ENCODE measurements at places on chromosomes 7 and 10.

GRCh38 chr10:117609095-117609795 lies 66.7 kb downstream of the EMX2 start:
- no peak for DNase-seq

DNA sequence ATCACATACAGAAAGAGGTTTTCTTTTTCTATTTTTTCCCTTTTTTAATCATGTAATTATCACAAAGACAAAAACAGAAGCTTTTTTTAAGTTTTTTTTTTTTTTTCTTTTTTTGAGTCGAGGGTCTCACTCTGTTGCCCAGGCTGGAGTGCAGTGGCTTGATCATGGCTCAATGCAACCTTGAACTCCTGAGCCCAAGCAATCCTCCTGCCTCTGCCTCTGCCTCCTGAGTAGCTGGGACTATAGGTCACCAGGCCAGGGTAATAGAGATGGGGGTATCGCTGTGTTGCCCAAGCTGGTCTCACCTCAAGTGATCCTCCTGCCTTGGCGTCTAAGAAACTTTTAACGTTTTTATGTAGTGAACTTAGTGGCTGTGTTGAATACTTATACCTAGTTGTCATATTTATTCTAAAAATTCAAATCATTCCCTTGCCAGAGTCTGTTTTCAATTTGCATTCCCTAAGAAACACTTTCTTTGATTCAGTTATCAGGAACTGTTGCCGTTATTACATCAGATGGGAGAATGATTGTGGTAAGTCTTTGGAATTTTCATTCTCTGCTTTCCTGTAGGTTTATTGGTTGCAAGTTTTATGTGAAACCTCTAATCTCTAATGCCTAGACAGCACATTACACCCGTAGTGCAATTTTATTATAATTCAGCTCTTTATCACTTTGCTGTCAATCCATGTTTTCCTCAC lies 1.3 kb downstream of the LSM8 start:
- no peak for DNase-seq

DNA sequence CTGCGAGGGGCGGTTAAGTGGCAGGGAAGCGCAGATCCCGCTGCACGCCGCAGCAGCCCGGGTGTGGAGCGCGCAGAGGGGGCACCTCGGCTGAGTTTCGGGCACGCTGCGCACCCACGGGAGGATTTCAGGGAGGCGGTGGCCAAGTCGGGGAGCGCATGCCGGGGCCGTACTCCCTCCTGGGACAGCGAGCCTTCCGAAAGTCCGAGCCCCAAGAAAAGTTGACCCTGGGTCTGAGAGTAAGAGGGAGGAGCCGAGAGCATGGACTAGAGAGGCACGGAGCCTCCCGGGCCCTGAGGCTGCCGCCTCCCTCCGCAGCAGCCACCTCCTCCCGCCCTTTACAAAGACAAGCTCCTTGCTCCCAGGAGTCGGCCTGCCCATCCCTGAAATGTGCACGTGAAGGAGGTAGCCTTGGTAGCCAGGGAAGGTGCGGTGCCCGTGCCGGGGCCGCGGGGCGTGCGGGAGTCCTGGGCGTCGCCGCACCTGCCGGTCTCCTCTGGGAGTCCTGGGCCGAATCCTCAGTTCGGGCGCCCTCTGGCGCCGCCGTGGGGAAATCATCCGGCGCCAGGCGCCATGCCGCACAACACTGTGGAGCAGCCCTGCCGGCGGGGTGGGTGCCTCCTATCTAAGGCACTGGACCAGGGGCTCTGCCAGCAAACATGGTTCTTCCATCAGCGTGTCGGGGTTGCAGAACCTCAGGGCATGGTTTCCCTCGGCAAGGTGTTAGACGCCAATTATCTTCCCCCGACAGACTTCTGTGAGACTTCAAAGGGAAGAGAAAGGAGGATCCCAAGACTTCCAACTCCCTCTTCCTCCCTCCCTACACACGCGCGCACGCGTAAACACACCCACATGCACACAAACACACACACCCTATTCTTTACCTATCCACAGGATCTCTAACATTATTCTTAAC lies 104.0 kb downstream of the TRIL start:
- DNase-seq = peak; percentile 64

- peak; percentile 64 for DNase-seq
Measured at GRCh38 chr10:119502209-119502608, 40.3 kb downstream of the RGS10 start.

DNA sequence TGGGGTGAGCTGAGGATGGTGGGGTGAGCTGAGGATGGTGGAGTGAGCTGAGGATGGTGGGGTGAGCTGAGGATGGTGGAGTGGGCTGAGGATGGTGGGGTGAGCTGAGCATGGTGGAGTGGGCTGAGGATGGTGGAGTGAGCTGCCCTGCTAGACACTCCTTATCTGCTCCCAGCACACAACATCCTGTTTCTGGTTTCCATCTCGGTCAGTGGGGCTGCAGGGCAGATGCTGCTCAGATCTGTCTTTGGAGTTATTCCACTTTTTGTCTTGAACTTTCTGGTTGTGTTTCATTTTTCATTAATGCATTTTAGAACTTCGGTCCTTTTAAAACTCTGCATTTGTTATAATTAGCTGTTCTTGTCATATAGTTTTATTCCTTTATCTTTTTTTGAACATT lies 67.9 kb upstream of the ANTXRL start:
- no peak for DNase-seq

- DNase-seq = peak; percentile 6
Measured at GRCh38 chr7:39465055-39465929, 100.9 kb upstream of the YAE1 start.

DNA sequence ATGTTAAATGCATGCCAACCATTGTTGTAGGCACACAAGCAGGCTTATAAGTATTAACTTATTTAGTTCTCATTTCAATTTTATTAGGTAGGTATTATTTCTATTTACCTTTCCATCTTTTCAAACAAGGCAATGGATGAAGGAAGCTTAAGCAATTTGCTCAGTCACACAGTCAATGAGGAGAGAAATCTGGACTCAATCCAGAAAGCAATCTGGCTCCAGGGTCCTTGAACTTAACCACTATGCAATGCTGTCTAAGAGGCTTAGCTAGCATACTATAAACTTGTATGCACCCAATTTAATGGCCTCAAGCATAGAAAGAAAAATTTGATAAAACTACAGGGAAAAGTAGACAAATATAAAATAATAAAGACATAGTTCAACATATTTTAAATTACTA lies 88.6 kb downstream of the VWDE start:
- no peak for DNase-seq

GRCh38 chr10:79274279-79275104 lies 72.8 kb upstream of the PPIF start:
- DNase-seq = no peak

- no peak for DNase-seq
Measured at GRCh38 chr7:45712872-45713668, 138.9 kb downstream of the ADCY1 start.

DNA sequence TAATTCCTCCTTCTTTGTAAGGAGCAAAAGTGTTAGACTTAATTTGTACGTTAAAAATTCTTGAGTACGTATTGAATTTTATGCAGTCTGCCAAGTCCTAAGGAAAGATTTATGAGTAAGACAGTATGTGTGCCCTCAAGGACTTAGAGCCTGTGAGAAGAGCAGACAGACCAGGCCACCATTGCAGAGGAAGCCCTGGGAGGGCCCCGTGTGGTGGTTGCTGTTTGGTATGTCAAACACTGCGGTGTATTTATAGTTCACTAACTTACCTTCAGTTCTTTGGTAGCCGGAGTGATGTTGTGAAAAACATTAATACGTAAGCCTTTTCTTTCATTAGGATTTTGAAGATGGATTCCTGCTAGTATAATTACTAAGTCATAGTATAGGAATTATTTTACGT lies 82.9 kb downstream of the GALNT11 start:
- DNase-seq = no peak

DNA sequence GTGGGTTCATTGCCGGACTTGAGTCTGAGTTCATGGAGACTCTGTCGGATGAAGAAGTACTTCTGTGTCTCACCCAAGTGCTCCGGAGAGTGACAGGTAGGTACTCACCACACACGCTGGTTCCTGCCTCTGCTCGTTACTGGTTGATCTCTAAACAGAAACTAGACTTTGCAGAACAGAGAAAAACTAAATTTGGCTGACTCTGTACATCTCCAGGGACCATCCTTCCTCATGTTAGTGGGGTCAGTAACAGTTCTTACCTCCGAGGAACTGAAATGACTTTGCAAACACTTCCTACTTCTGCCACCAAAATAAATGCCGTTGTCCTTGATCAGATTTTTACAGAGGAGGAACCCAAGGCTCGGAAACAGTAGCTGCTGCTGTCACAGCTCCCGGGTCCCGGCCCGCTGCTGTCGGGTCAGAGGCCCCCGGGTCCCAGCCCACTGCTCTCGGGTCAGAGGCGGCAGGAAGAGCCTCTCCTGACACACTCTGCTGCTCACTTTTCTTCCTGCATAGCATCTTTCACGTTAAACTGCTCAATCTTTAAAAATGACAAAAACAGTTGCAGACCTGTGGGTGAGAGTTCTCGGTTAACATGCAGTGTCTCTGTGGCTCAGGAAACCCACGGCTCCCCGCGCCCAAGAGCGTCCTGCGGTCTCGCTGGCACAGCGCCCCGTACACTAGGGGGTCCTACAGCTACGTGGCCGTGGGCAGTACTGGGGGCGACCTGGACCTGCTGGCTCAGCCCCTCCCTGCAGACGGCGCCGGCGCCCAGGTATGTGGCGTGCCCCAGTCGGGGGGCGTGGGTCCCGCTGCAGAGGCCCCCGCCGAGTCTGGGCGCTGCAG lies 4.8 kb upstream of the MTG1 start:
- DNase-seq = no peak

DNA sequence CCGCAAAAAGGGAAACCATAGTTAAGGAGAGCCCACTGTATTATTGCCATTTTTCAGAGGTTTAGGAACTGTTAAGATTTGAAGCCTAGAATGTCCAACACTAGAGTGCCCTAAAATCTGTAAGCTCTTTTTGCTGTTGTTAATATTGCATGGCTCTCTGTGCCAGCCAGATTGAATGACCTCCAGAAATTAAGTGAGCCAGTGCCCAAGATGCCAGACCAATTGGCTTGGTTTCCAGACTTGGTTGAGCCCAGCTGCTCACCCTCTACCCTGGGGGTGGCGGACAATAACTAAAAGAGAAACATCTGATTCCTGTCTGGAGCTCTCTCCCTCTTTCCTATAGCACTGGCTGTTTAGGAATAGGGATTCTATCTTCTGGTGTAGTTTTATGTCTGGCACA lies 340.1 kb downstream of the PHF14 start:
- no peak for DNase-seq

GRCh38 chr10:22518167-22518724 lies 172.9 kb downstream of the SPAG6 start:
- DNase-seq = no peak

DNA sequence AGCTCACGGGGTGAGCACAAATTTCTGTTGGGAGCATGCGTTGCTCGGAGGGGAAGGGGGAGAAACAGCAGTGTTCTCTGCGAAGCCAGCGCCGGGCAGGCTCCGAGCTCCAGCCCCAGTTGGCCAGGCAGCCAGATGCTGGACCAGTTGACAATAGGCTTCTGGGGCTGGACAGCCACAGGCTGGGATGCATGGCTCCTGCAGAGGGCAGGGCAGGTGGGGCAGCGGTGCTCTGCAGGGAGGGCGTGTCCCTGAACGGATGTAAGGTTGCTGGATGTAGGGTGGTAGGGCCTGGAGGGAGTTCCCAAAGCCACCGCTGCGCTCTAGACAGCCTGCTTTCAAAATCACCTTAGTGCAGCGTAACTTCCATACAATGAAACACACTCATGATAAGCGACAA lies 574.9 kb downstream of the GLRX3 start:
- DNase-seq = no peak

GRCh38 chr10:92180399-92180798 lies 110.5 kb downstream of the CPEB3 start:
- no peak for DNase-seq

- no peak for DNase-seq
Measured at GRCh38 chr7:77258014-77258413, 58.4 kb upstream of the FGL2 start.

- DNase-seq = no peak
Measured at GRCh38 chr10:28503114-28503513, 29.8 kb upstream of the WAC start.

GRCh38 chr10:63431962-63432797 lies 33.6 kb downstream of the JMJD1C start:
- no peak for DNase-seq

DNA sequence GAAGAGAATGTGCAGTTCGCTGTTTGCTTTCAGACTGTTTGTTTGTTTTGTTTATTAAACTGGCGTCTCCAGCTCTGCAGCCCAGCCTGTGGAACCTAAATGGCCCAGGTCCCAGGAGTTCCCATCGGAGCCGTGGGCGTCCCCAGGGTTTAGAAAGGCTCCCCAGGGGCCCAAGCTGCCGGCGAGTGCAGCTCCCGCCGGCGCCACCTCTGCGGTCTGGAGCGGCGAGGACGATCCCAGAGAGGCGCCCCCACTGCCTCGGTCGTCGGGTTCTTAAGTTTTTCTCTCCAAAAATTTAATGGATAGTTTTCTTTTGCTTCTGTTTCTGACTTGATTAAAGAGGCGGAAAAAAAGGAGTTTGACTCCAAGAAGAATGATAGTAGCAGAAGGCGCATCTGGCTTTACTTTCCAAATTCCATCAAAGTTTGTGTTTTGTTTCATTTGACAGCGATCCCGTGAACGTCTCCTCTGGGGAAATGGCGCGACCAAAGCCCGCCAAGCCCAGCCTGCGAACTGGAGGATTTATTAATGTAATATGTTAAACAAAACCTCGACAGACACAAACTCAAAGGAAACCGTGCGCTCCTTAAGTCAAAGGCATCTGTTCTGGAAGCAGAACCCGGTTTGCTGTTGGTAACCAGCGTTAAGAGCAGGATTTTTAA lies 718 bp upstream of the FZD1 start:
- no peak for DNase-seq

DNA sequence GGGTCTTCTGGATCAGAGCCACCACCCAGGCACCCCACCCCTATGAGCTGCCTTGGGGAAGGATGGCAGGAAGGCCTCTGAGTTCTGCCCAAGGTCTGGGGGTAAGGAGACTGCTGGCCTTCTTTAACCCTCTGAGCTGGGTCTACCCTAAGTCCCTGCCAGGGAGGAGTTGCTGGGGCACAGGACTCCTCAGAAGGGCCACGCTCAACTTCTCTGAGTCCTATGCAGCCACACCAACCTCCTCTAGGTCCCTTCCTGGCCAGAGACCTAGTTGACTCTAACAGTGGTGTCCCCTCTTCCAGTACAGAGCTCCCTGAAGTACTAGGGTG lies 2.6 kb upstream of the NEURL1 start:
- DNase-seq = no peak

- no peak for DNase-seq
Measured at GRCh38 chr10:94146746-94147145, 153.0 kb downstream of the PLCE1 start.

DNA sequence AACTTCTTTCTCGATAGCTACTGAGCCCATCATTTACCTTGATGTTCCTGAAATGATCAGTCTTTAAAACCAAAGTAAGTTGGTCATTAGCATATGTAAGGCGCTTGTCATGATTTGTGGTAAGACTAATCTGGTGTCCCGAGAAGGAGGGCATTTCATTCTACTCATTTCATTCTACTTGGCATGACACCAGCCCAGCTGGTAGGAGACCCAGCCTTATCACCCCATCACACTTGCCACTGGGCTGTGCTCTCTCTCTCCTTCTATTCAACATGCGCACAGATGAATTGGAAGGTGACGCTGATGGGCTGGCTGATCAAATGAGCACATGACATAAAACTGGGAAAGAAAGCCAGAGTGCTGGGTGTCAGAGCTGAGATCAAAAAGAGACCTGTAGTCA lies 65.7 kb downstream of the CRTAC1 start:
- DNase-seq = no peak
